H4 (cell line): ENCODE measurements at places on chromosomes 13 and 19.

- no peak for DNase-seq
Observed at GRCh38 chr19:45137179-45137761, 23.5 kb downstream of the NKPD1 start.

DNA sequence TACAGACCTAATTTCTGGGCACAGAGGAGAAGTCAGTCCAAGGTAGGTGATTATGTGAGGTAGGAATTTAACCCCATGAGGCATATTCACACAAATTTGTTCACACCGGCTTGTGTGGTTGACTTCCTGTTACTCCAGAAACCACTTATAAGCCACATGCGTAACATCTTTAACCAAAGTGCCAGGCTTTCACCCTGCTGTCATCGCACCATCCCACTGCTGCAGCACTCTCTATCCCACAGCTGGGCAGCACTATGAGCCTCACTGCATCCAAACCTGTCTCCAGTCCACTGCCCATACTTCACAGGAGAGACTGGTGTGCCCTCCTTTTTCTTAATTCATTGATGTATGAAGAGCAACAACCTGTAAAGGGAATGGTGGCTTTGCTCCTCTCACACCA lies 128.2 kb upstream of the ARGLU1 start:
- DNase-seq: no peak

GRCh38 chr13:31885994-31886393 lies 145.6 kb upstream of the FRY start:
- DNase-seq: no peak

GRCh38 chr13:74562381-74562780 lies 428.2 kb upstream of the KLF12 start:
- DNase-seq: no peak
